ENCODE measurements at places on chromosomes 13 and 19.

DNA sequence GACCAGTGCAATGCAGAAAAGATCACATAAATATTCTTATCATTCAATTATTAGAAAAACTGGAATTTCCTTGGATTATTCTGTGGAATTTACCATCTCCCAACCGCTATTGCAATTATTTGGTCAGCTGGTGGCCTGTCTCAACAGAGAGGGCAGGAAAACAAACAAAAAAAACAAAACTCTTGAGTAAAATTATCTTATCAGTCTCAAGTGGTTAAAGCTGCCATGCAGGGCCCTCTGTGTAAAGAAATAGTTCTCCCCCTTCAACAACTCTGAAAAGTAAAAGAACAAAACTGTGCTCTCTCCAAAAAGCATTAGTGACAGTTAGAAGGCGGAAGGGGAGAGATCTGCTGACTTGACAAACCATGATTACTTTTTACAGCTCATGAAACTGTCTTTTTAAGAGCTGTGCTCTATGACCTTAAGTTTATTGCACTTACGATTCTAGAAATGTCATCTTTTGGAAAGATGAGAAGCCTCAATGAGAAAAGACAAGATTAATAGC, 152.3 kb downstream of the DLEU7 start:
- DNase-seq, result no peak

GRCh38 chr13:56864451-56864850, 276.3 kb upstream of the PRR20A start:
- no peak for DNase-seq

- no peak for DNase-seq
These were observed 33.6 kb downstream of the ZNF701 start for GRCh38 chr19:52603558-52604207.

DNA sequence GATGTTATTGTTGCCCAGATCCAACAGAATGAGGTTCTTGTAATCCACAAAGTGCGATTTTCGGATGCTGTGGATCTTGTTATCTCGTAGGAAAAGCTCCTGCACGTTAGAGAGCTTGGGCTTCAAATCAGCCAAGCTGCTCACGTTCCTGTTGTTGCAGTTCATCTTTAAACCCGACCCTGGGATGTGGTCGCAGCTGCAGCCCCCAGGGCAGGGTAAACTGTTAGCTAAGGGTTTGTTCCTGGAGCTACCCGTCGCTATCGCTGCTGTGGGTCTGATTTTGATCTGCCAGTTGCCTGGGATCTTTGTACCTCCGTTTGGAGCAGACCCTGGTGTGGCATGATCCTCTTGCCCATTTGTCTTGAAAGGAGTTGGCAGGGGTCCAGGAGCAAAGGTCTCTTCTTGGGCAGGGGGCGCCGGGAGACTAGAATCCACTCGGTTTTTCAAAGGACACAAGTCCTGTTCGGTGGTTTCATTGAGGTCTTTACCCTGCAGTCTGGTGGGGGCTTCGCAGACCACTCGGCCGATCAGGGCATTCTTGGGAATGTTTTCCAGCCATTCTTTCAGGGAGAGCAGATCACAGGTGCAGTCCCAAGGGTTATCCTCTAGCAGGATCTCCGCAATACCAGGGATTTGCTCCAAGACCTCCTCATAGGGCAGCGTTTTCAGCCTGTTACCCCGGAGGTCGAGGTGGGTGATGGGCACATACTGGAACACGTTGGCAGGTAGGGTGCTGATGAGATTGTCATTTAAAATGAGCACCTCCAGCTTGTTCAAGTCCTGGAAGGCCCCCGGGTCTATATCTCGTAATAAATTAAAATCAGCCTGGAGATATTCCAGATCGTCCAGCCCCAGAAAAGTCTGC, 1.8 kb downstream of the SLITRK1 start:
- no peak for DNase-seq

DNA sequence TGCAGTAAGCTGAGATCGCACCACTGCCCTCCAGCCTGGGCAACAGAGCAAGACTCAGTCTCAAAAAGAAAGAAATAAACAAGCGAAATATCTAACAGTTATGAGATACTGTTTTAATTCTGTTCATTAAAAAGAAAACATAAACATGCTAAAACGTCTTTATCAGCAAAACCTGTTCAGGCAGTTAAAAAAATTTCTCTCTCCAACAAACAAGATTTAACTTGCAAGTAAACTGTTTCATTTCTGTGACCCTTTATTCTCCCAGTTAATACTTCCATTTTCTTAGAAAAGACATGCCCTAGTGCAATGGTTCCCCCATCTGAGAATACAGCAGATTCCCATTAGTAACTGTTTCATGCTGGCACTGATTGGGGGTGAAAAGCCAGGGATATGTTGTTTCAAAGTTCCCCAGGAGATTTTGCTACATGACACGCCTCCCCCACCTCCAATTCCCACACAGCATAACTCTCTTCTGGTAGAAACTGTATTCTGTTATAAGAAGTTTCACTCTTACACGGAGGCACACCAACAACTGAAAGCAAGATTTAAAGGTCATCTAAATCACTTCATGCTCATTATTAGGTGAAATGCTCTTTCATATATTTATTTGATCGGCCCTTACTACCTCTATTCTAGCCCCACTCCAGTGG, 24.4 kb downstream of the ELF1 start:
- DNase-seq, result no peak

DNA sequence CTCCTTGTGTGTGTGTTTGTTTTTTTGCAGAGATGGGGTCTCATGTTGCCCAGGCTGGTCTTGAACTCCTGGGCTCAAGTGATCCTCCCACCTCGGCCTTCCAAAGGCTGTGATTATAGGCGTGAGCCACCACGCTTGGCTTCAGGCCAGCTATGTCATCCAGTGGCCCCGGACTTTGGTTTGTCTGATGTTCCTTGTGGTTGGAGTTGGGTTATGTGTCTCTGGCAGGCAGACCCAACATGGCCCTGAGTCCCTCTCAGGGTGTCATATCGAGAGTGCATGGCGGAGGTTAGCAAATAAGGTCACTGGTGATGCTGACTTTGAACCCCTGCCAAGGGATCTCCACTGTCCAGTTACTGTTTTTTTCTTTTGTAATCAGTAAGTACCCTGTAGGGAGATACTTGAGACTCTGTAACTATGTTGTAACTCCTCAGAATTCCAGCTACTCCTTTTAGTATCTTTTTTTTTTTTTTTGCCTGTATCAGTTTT, 37.3 kb downstream of the SMARCA4 start:
- DNase-seq, result no peak

GRCh38 chr19:39196860-39197562, at the start of gene NCCRP1:
NCCRP1 (plus strand) TSS chr19:39196964; CDS start chr19:39196983, 19 bp downstream.
- no peak for DNase-seq

GRCh38 chr19:27843861-27844260, 1369.1 kb downstream of the UQCRFS1 start:
- DNase-seq, result no peak
